ENCODE measurements at places on chromosomes 2 and 18.

DNA sequence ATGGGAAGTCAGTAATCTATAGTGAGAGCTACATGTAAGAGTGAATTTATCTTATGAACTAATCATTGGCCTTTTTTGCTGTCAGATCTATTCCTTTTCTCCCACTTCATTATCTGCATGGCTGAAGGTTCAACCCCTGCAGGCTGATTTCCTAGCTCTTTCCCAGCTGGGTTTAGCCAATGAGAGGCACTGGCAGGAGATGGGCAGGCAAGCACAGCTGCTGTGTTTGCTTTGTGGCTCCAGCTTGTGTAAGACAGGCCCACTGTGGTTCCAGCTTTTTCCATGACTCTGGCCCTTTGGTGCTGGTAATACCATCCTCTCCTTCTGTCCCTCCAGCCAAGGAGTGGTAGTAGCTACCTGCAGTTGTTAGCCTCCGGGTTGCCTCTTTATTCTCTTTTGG is 248.8 kb downstream of the PLCL1 start:
- no peak for DNase-seq

DNA sequence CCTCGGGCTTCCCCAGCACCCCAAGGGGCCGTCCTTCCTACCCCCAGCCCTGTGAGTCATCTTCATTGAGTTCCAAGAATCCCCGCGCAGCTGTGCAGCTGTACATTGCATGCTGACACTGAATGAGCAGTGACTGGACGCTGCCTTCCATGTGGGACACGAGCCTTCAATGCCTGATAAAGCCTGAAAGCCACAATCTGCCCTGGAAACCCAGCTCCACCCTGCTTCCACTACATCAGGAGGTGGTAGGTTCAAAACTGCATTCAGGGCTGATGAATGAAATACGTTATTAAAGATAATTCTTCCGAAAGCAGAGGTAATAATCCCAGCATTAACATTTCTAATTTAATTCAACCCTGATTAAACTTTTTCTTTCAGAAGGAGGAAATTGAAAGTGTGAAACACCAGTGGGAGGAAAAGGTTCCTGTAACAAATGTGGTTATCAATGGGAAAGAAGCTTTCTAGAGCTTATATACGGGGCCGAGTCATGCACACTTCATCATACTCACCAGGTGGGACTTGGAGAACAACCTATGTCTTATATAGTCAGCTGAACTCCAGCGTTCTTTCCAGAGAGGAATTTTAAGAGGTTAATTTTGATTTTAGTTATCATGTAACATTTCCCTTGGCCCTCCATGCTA is 360.1 kb downstream of the LPIN1 start:
- DNase-seq, result no peak

- no peak for DNase-seq
Observed at GRCh38 chr2:17353263-17353662, 165.0 kb downstream of the RAD51AP2 start.

- no peak for DNase-seq
Observed at GRCh38 chr2:16005389-16005788, 65.0 kb downstream of the MYCN start.

- DNase-seq, result no peak
Observed at GRCh38 chr2:156765043-156765442, 328.9 kb downstream of the GPD2 start.

- DNase-seq, result no peak
Observed at GRCh38 chr2:222797871-222798270, 63.0 kb upstream of the ACSL3 start.

DNA sequence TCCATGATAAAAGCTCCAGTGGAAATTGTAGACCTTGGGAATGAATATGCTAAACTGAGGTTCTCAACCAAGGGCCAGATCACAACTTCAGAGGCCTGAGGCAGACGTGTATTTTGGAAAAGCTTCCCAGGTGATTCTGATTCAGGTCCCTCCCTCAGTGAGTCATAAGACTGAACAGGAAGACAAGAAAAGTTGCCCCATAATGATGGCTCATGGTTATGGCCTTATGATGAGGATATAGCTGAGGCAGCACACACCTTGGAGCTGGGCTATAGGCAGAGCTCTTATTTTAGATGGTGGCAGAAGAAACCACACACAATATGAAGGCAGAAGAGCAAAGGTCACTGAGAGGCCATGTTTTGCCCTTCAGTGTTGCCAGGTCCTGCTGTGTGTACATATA is 9.6 kb downstream of the ANTXR1 start:
- no peak for DNase-seq

- DNase-seq, result no peak
Observed at GRCh38 chr2:169982929-169983328, 155.7 kb downstream of the UBR3 start.
